HS-27A (cell line): ENCODE measurements at places on chromosomes 5 and 9.

- peak; percentile 62 for DNase-seq
Measured at GRCh38 chr5:76831110-76831452, 12.3 kb downstream of the F2RL1 start.

- no peak for DNase-seq
Measured at GRCh38 chr5:81239613-81240012, 6.5 kb downstream of the CKMT2 start.

DNA sequence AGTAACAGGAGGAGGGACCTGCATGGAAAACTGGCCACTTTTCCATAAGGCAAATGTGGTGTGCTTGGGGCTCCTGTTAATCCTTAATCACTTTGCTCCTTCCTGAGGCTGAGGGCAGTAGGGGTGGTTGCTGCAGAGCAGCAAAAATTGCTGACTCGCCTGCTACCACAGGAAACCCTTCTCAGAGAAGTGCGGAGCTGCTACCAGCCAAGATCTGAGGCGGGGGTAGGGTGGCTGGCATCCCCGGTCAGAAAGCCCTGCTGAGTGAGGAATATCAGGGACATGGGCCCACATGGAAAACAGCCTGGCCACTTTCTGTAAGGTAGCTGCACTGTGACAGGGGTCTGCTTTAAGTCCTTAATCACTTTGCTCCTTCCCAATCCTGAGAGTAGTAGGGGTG, 192.4 kb upstream of the GHR start:
- DNase-seq = no peak

DNA sequence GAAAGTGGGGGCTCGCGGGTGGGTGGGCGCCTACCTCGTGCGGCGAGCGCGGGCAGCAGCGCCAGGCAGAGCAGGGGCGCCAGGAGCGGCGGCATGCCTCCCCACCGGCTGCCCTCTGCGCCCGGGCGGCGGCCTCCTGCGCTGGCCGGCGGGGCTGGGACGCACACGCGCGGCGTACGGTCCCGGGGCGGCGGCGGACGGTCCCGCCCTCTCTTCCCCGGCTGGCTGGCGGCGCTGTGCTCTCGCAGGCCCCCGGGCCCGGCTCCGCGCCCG, 220 bp downstream of the NOTCH1 start:
- no peak for DNase-seq

DNA sequence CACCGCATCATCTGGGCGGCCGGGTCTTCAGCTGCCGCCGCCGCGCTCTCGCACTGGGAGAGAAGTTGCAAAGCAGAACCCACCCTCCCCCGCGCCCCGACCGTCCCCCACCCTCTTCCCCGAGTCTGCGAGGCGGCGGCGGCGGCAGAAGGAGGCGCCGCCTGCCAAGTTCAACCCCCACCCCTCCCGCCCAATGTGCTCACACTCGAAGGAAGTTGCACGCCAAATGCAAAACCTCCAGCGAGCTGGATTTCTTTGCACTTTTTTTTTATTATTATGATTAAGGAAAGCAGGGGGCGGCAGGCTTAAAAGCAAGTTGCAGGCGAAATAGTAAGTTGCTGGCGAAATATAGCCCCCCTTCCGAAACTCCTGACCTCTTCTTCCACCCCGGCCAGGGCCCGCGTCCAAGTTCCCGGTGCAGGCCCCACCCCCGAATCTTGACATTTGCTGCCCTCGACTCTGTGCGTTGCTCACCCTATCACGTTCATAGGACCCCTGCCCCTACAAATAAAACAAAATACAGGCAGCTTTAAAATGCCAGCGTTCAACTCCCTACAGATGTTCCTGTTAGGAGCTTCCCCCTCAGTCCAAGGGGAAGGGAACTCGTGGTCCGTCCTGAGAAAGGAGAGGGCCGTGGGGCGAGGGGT, 1.1 kb upstream of the NR3C1 start:
- DNase-seq = no peak

DNA sequence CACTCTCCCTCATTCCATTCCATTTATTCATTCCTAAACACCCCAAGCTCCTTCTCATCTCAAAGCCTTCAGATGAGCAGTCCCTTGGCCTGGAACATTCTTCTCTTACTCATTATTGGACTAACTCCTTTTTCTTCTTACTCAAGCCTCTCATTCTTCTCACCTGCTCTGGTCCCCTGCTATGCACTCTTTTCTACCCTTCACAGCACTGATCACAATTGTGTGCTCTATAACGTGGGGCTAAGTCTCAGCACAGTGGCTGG, 212.4 kb downstream of the MAPKAP1 start:
- DNase-seq = no peak

DNA sequence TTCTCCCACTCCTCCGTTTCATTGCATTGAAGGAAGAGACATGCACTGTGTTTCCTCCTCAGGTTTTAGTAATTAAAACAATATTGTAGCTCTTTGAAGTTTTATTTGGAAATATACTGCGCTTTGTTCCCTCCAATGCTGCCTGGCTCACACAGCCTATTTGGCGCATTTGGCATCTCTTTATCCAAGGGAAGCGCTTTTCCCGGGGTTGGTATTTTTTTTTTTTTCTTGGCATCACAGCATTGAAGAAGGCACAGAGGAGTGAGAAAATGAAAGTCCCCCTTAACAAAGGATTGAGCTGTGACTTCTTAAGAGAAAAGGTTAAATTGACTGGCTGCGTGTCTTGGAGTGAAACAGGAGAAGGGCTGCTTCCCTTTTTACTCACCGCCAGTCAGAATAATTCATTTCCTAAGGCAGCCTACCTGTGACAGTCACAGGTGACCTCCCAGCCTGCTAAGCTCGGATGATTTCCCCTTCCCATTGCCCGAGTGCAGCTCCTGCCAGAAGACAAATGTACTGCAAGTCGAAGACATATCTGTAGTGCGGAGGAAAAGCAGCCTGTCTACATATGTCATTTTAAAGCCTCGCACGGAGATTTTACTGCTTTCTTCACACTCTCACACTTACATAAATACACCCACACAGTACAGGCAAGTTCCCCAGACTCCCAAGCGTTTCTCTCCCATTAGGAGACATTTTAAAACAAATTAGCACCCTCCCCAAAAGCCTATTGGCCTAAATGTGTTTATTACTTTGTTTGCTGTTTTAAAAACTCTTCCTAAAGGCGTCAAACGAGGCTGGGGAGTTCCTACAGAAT, 665.5 kb upstream of the ZNF608 start:
- DNase-seq = no peak

DNA sequence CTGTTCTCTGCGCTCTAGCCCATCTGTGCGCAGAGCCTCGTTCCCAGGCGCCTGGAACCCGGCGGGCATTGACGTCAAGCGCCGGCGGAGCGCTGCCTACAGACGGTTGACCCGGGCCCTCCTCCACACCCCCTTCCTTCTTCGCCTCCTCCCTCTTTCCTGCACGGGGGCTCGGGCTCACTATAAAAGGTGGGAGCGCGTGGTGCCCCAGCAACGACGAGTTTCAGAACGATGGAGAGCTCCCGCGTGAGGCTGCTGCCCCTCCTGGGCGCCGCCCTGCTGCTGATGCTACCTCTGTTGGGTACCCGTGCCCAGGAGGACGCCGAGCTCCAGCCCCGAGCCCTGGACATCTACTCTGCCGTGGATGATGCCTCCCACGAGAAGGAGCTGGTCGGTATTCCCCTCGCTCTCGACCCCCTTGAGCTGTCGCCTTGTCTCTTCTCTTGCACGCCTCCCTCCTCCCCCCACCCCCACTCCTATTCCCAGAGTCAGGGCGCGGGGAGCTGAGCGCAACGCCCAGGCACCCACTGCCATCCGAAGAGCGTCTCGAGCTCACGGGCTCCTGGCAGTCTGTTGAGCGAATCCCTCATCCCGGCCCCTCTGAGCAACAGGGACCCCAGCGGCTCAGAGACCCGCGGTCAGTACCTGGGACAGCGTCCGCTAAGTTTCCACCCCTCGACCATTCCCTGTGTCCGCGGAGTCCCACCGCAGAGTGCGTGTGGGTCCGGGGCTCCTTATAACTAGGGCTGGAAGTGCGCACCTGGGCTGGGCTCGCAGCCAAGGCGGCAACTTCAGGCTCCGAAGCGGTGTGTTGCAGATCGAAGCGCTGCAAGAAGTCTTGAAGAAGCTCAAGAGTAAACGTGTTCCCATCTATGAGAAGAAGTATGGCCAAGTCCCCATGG, at the start of gene CARTPT:
TSS of gene CARTPT (plus strand) at position 213 of the 902 bp plus-strand sequence. CDS start at position 232, 19 bp downstream.
- DNase-seq = no peak

DNA sequence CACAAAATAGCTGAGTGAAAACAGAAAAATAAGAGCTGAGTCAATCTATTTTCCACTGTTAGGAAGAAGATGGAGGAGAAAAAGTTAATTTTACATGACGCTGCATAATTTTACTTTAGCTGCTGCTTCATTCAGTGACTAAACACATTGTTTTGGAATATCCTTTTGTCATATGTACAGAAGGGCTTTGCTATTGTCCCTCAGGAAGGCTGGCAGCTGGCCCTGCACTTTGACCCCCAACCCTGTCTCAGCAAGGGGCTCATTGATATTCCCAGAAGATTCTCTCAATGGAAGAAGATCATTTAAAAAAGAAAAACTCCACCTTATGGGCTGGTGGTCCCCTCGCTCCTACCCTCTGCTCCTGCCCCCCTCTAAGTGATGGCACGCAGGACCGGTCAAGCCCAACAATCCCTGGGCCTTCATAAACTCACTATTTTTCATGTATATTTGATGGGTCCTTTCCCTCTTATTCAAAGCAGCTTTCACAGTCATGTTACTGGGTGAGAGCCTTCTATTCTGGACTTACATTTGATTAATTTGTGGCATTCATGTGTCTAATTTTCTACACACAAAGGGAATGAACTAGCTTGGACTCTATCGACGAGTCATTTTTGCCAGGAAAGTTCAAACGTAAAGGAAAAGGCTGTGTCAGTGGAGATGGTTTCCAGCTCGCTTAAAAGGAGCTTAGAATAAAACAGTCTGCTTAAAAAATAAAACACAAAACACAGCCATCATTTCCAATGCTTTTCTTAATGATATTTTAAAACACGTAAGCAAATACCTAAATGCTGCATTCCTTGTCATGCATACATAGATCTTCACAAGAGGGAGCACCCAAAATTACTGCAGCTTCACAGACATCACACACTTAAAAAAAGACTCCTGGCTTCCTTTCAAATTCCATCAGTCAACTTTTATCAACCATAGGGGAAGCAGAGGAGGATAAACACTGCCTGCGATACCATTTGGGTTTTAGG, 104.7 kb downstream of the EFNA5 start:
- DNase-seq = no peak

GRCh38 chr5:27242258-27242626, 203.9 kb upstream of the CDH9 start:
- no peak for DNase-seq

DNA sequence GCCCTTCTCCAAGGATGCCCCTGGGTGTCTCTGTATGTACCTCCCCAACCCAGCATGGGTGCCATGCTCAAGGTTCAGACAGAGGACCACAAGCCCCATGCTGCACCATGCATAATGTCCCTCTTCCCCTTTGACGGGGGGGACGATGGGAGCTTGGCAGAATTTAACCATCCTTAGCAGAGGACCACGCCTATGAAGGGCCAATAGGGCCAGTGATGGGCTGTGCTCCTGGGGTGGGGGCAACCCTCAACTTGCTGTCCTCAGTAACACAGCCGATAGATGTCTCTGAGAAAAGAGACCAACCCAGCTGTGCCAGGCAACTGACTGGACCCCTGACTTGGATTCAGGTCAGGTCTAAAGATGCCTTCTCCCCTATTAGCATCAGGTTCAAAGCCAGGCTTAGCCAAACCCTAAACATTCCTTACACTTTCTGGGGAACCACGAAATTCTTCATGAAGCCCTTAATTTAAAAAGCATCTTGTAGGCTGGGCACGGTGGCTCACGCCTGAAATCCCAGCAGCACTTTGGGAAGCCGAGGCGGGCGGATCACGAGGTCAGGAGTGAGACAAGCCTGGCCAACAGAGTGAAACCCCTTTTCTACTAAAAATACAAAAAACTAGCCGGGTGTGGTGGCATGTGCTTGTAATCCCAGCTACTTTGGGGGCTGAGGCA, 20.7 kb upstream of the JADE2 start:
- DNase-seq = no peak

DNA sequence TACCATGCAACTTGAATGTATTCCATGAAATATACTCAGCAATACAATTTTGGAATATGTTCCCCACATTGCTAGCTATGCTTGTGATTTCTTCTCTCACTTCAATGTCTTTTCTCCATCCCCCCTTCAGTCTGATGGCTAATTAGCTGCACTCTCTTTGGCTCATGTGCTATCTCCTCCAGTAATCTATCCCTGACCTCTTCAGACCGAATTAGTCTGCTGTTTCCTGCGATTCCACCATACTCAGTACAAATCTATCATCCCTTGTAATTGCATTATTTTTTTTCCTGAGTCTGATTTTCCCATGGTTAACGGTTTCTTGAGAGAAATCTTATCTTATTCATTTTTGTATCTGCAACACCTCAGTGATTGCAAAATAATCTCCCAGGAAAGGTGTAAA, 360.7 kb upstream of the CDH10 start:
- DNase-seq = no peak
